ENCODE measurements at places on chromosomes 5 and 9.

GRCh38 chr5:50365426-50366251, 75.4 kb downstream of the EMB start:
- DNase-seq = peak; percentile 3
- H3K27ac ChIP-seq = peak overlapping the region; percentile 71
- peaks cover 26% of the 10 kb centered on the region for H3K4me1 ChIP-seq

DNA sequence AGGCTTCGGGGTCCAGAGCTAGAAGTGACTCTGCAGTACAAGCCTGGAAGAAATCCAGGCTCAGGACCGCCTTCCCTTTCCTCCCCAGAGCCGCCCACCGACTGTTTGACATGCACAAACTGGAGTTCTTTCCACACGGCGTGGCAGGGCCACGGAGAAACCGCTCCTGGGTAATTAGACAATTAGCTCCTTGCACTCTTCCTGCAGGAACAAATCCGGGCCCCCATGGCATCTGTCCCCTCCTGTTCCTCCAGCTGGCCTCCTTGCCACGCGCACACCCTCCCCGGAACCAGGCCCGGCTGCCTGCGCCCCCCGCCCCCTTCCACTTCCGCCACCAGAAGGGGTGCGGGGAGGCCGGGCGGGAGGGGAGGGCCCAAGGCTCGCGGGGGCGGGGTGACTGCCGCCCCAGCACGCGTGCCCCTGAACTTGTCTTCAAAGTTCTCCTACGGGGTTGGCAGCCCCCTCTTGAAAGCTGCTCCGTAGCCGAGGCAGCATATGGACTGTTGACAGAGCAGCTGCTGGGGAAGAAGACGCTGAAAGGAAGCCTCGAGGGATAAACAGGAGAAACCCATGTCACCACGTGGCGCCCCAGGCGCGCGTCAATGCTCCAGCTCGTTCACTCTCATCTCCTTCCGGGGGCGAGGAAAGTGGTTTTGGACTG, 74.3 kb downstream of the SEC61B start:
- H3K27me3 ChIP-seq = peaks cover 17% of the 10 kb centered on the region
- DNase-seq = peak; percentile 12
- no peak overlapping the region for H3K4me3 ChIP-seq
- no peaks in the 10 kb centered on the region for H3K36me3 ChIP-seq
- H3K27ac ChIP-seq = no peak overlapping the region

DNA sequence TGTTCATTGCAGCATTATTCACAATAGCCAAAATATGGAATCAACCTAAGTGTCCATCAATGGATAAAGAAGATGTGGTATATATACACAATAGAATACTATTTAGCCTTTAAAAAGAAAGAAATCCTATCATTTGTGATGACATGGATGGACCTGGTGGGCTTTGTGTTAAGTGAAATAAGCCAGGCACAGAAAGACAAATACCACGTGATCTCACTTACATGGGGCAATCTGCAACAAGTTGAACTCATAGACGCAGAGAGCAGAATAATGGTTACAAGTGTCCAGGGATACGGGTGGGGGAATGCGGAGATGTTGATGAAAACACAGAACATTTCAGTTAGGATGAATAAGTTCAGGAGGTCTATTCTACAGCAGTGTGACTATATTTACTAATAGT, 66.4 kb upstream of the ALDH1B1 start:
- no peaks in the 10 kb centered on the region for H3K36me3 ChIP-seq
- H3K27ac ChIP-seq = no peak overlapping the region
- H3K4me1 ChIP-seq = no peaks in the 10 kb centered on the region
- no peak for DNase-seq

DNA sequence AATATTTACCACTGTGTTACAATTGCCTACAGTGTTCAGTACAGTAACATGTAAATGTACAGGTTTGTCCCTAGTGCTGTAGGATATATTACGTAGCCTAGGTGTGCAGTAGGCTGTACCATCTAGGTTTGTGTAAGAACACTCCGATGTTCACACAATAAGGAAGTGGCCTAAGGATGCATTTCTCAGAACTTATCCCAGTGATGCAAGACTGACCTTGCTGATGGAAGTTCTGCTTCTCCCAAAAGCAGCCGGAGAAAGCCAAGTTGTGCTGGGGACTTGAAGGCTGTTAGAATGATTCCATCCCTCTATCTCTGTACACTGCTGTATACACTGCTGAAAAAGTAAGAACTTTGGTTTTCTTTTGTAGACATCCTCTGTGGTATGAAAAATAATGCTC, 21.6 kb downstream of the NEUROG1 start:
- H3K4me3 ChIP-seq = no peak overlapping the region
- H3K4me1 ChIP-seq = no peaks in the 10 kb centered on the region
- no peak overlapping the region for H3K27ac ChIP-seq
- no peaks in the 10 kb centered on the region for H3K36me3 ChIP-seq

- no peaks in the 10 kb centered on the region for H3K4me1 ChIP-seq
- no peak overlapping the region for H3K27ac ChIP-seq
- H3K36me3 ChIP-seq = no peaks in the 10 kb centered on the region
- DNase-seq = no peak
These were observed 145.7 kb upstream of the SMIM23 start for GRCh38 chr5:171639966-171640365.

- H3K27ac ChIP-seq = no peak overlapping the region
- no peaks in the 10 kb centered on the region for H3K36me3 ChIP-seq
- no peaks in the 10 kb centered on the region for H3K4me1 ChIP-seq
- no peak overlapping the region for H3K4me3 ChIP-seq
These were observed 130.1 kb upstream of the TLR4 start for GRCh38 chr9:117574099-117574498.

GRCh38 chr5:16685069-16685468, 68.3 kb upstream of the RETREG1 start:
- H3K4me1 ChIP-seq = no peaks in the 10 kb centered on the region
- DNase-seq = no peak
- H3K4me3 ChIP-seq = no peak overlapping the region
- no peaks in the 10 kb centered on the region for H3K36me3 ChIP-seq
- H3K27ac ChIP-seq = no peak overlapping the region

All from activated T-cell treated with anti-CD3 and anti-CD28 coated beads, Interleukin-2, amount 50 U/mL, for 72 hours (primary cell).